HCT116 (cell line): ENCODE measurements at places on chromosomes 11 and 22.

DNA sequence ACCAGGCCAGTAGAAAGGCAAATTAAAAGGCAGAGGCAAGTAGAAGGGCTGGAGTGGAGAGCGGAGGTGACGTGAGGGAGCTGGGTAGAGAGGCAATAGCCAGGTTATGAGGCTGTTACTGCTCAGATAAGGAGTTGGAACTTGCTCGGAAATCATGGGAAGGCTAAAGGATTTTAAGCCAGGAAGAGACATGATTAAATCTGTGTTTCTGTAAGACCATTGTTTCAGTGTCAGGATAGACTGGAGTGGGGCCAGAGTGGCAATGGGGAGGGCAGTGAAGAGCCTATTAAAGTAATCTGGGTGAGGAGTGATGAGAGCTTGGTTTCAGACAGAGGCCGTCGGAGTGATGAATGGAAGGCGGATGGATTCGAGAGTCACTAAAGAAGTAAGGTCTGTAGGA, 39.0 kb downstream of the GRAMD1B start:
- no peaks in the 10 kb centered on the region for H3K36me3 ChIP-seq
- peaks cover 8% of the 10 kb centered on the region for H3K4me1 ChIP-seq
- no peak overlapping the region for H3K4me3 ChIP-seq

- peak; percentile 23 for DNase-seq
- no peaks in the 10 kb centered on the region for H3K27me3 ChIP-seq
- no peak overlapping the region for H3K4me3 ChIP-seq
- no peak overlapping the region for H3K27ac ChIP-seq
- H3K36me3 ChIP-seq = no peaks in the 10 kb centered on the region
Measured at GRCh38 chr22:40898850-40899357, 37.0 kb upstream of the DNAJB7 start.

- H3K36me3 ChIP-seq = no peaks in the 10 kb centered on the region
- no peak overlapping the region for H3K27ac ChIP-seq
- 0 out of 2 replicates have a peak, but pooled peaks cover 3% of the 10 kb centered on the region for H3K27me3 ChIP-seq
- peak; percentile 21 for DNase-seq
Measured at GRCh38 chr11:8070417-8071115, 10.4 kb upstream of the TUB start.

DNA sequence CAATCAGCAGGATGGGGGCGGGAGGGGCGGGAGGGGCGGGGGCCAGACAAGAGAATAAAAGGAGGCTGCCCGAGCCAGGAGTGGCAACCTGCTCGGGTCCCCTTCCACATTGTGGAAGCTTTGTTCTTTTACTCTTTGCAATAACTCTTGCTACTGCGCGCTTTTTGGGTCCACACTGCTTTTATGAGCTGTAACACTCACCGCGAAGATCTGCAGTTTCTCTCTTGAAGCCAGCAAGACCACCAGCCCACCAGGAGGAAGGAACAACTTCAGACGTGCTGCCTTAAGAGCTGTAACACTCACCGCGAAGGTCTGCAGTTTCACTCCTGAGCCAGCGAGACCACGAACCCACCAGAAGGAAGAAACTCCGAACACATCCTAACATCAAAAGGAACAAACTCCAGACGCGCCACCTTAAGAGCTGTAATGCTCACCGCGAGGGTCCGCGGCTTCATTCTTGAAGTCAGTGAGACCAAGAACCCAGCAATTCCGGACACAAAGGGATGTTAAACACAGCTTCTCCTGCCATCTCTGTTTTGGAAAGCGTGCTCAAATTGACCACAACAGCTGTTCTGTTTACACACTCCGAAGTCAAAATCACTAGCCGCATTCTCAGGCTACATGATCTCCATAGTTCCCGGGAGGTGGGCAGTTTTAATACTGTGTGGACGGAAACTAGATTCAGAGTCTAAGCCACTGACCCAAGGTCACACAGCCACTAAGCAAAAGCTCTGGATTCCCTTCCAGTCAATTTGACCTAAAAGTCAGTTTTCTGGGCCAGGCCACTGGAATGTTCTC, 11.9 kb downstream of the PLAAT2 start:
- H3K36me3 ChIP-seq = no peaks in the 10 kb centered on the region
- H3K4me1 ChIP-seq = no peaks in the 10 kb centered on the region
- H3K27me3 ChIP-seq = no peaks in the 10 kb centered on the region
- no peak overlapping the region for H3K27ac ChIP-seq
- no peak for DNase-seq

DNA sequence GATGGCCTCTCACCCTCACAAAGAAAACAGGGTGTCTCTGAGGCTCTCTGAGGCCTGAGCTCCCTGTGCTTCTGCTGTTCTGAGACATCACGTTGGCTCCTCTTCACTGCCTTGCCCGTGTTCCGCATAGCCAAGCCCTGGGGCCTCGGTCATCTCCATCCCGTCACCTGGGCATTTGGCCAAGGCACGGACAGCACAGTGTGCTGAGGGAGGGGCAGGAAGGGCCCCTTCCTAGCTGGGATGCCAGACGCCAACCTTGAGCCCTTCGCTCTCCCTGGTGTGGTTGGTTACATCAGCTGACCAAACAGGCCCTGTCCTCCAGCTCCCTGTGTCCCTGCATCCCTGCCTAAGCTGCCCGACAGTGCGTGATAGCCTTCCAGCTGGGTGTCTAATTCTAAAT, 25.9 kb downstream of the MOV10L1 start:
- DNase-seq = no peak
- H3K27me3 ChIP-seq = no peaks in the 10 kb centered on the region
- H3K4me3 ChIP-seq = no peak overlapping the region
- no peaks in the 10 kb centered on the region for H3K36me3 ChIP-seq

DNA sequence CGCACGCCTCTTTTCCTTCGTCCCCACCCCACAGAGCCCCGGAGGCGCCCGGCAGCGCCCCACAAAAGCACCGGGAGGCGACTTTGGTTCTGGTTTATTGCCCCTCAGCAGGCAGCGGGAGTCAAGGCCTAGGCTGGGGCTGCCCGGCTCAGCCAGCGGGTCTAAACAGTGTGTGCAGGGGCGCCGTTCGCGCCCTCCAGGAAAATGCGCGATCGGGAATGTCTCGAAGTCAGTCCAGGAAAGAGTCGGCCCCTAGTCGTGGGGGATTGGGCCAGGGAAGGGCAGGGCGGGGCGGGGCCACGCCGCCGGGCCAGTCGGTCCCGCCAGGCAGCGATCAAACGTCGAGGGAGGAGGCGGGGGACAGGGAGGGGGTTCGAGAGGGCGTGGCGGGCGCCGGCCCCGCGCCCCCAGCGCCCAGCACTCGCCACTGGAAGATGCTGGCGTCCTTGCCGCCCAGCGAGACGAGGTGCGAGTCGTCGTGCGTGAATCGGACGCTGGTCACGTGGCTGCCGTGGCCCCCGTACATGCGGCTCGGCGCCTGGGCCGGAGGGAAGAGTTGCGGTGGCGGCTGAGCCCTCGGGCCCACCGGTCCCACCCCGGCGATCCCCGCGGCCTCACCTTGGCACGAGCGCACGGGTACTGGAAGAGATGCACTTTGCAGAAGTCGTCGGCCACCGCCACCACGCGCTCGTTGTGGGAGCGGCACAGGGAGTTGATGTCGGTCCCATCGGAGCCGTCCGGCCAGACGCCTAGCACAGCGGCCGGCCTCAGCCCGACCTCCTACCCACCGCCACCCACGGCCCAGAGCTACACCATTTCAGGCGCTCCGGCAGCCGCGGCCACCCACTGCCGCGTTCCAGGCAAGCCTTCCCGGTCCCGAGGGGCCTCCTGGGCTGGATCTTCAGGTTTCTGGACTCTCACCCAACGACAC, 741 bp upstream of the MTA2 start:
- H3K27ac ChIP-seq = peak overlapping the region; percentile 99
- peak overlapping the region; percentile 94 for H3K4me3 ChIP-seq
- DNase-seq = no peak
